Nucleus accumbens (tissue), 56 donors: ENCODE measurements at places on chromosomes 6 and 20.
A peak's percentile ranks its signal among the peaks of the same experiment; 100 is the strongest.

- peak; percentile 83 for DNase-seq
Observed at GRCh38 chr6:97669191-97670031, 386.4 kb upstream of the MMS22L start.

DNA sequence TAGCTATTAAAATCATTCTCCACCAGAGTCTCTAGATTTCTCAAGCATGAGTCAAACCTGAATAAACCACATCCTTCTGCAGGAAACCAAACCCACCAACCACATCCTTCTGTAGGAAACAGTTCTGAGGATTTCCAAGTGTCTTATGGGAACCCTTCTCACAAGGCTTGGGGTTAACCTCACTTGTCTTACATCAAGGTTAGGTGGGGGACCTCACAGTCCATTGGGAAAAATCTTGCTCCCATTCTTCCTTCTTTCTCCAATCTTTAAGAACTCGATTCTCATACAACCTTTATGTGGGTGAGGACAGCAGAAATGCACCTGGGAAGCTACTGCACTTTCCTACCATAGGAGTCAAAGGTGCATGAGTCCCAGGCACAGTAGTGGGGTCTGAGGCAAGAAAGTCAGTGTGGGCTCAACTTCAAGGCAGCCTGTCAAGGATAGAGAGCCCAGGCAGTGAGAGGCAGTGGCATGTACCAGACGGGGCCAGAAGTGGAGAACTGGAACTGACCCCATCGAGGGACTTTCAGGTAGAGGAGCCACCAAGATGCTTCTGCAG lies 114.5 kb downstream of the SLC22A3 start:
- no peak for DNase-seq

GRCh38 chr6:4647414-4648365 lies 128.5 kb upstream of the CDYL start:
- peak; percentile 64 for DNase-seq

- no peak for DNase-seq
Observed at GRCh38 chr20:62823688-62824475, 7.0 kb downstream of the COL9A3 start.

- DNase-seq: no peak
Observed at GRCh38 chr6:626236-626635, 30.7 kb downstream of the HUS1B start.

- no peak for DNase-seq
Observed at GRCh38 chr6:170006900-170007467, 255.6 kb downstream of the ERMARD start.

- DNase-seq: no peak
Observed at GRCh38 chr20:8117636-8118035, 14.4 kb upstream of the PLCB1 start.

- no peak for DNase-seq
Observed at GRCh38 chr6:43171707-43172103, 636 bp downstream of the SRF start.

DNA sequence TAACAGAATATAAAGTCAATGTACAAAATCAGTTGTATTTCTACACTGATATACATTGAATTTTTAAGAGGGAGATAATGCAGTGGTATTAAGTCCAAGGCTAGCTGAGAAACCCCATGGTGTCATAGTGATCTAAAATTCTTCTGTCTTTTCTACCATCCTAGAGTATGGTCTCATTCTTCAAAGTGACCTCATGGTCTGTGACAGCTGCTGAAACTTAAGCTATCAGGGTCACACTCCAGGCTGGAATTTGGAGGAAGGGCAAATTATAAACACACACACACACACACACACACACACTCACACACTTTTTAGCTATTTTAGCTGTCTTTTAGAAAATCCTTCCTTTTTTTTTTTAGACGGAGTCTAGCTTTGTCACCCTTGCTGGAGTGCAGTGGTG lies 47.3 kb upstream of the DYNLRB1 start:
- no peak for DNase-seq

DNA sequence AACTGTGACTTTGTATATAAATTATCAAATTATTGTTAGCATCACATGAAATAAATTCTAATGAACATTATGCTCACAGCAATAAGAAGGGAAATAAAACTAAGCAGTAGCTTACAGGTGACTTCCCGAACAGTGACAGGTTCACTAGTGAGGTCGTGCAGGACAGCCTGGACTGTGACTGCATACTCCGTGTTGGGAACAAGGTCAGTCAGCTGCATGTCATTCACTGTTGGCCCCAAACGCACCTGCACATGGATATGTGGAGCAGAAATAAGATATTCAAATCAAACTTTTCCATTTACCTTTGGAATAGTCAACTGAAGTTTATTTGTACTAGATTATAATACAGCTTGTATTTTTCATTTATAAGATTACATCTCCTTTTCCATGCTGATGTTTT lies 60.6 kb downstream of the COL12A1 start:
- DNase-seq: no peak

DNA sequence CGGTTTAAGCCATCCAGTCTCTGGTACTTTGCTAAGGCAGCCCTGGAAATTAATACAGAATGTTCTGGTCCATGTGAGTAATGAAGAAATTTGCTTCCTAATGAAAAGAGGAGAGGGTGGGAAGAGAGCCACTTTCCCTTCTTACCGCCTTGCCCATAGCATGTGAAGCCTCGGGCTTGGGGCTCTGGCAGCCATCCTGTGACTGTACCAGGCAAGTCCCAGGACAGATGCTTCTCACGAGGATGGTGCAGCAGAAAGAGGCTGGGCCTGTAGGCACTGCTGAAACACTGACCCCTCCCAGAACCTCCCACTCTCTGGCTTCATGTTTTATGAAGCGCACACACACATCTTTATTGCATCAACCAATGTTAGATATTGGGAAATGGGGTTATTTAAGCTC lies 74.8 kb downstream of the IYD start:
- no peak for DNase-seq

- DNase-seq: no peak
Observed at GRCh38 chr20:45416917-45417316, 976 bp downstream of the PIGT start.

DNA sequence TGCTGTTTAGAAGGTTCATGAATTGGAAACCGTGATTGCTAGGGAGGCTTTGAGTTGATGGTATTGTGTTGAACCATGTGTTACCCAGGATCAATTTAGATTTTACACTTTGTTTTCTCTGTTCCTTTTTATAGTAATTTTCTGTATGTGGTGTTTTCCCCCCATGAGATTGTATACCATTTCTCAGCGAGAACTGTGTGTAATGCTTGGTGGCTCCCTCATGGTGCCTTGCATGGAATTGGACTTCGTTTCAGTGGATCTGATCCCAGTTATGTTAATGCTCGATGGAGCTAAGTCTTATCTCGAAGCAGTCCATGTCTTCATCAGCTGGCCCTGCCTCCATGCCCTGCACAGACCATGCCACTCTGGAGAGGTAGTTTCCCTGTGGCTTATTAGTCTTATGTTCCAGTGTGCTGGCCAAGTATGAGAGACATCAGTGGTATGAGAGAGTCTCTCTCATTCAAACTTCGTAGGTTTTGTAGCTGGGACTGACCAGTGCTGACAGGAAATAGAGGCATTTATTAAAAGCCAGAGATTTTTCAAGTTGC lies 18.7 kb downstream of the PTPN1 start:
- DNase-seq: no peak

- DNase-seq: no peak
Observed at GRCh38 chr6:145498425-145498824, 236.9 kb downstream of the EPM2A start.

- DNase-seq: no peak
Observed at GRCh38 chr6:152478377-152479010, 158.7 kb downstream of the SYNE1 start.

- DNase-seq: no peak
Observed at GRCh38 chr6:36615018-36615761, 21.0 kb downstream of the SRSF3 start.

GRCh38 chr6:33073431-33073871 lies at the start of gene HLA-DPA1:
TSS of gene HLA-DPA1 (minus strand) at chr6:33073649.
- no peak for DNase-seq

DNA sequence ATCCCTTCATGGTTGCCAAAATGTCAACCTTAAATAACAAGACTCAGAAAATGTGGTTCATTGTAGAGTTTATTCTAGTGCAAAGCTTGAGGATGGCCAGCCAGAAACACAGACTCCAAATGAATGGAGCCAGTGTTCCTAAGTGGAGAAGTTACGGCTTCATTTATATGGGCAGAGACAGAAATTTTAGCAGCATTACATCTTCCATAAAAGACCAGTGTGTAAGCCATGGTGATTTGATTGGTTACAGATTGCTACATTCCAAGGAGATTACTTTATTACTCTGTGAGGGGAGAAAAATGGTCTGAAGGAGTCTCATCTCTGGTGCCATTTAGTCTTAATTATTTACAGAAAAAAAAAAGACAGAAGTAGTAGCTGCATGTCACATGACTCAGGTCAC lies 97.8 kb downstream of the OTOR start:
- DNase-seq: no peak

DNA sequence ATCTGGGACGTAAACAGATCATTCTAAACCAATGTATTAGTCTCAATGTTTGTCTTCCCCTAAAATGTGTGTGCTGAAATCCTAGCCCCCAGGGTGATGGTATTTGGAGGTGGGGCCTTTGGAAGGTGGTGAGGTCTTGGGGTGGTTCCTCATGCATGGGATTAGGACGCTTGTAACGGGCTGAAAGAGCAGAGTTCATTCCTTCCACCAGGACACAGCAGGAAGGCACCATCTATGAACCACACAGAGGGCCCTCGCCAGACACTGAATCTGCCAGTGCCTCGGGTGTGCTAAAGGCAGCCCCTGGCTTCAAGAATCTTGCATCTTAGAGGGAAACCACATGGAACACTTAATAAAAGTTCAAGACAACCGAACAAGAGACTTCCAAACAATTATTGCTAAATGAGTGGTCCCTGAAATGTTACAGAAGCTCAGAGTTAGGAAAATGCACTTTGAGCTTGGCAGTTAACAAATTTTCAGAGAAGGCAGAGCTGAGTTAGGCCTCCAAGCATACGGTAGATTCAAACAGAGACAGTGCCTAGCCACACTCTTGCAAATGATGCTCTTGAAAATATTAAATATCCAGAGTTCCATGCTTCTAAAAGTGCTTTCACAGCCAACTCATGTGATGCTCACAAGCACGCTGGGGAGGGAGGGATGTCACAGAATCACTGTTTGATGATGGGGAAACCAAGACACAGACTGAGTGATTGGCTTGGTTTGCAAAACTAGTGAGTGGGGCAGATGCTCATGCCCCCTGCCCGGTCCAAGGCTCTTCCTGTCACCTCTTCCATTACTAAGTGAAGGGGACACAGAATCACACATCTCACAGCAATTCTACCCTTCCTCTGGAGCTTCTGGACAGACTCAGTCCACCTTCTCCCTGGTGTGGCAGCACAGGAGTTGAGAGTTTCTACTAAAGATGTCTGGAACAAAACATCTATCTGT lies 27.4 kb downstream of the TBC1D7 start:
- DNase-seq: no peak

GRCh38 chr6:1477432-1478090 lies 88.2 kb downstream of the FOXF2 start:
- no peak for DNase-seq

GRCh38 chr20:4794846-4795245 lies 73.1 kb downstream of the PRND start:
- DNase-seq: no peak

DNA sequence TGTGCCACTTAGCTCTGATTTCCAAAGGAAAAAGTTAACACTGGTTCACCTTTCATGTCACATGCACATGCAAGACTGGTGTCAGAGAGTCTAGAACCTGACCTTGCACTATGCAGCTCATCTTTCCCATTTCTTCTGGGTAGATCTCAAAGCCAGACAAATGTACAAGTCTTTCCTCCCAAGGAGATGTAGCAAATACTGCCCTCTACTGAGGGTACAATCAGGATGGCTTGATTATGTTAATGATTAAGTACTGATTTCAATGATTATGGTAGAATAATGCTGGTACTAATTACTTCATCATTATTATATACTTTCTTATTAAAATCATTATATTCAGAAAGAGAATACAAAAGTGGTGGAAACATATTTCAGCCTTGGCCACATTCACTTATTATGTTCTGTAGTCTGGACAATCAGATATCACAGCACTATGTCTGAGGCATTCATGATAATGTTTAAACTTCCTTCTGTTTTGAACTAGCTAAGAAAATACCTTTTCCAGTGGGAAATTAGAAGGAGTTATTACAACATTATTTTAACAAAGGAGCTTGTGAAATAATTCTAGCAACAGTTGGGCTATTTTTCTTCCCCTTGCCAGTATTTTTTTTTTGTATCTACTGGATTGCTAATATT lies 68.5 kb upstream of the FOXO3 start:
- no peak for DNase-seq

DNA sequence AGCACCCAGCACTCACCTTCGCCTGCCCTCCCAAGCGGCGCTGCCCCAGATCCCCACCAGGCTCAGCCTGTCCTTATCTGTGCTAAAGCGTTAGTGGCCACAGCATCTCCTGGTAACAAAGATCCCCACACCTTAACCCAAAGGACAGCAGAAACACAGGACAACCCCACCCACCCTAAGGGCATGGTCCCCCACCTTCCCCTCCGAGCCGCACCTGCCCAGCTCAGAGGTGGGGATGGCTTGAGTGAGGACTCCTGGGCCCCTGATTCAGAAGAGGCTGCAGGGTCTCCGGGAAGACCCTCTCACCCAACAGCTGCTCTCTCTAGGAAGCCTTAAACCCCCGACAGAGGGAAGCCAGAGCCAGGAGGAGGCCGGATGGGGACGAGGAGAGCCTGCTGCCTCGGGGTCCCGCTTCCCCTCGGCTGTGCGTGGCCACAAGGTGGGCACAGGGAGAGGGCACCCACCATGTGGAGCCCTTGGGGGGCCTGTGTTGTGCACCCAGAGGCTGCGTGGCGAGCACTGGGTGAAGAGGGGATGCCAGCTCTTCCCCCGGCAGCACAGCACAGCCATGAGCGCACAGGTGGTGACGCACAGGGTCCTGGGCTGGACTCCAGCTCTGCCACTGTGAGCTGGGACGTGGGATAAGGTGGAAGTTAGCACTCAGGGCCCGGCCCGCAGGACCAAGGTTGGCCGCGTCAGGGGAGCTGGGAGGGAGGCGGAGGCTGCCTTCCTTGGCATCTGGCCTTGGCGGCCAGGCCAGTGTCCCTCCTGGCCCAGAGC lies 31.9 kb upstream of the MRGBP start:
- no peak for DNase-seq

GRCh38 chr6:6006428-6007365 lies at the start of gene NRN1:
TSS of gene NRN1 (minus strand) at chr6:6006925. CDS start at chr6:6006749, 176 bp downstream.
- DNase-seq: no peak

DNA sequence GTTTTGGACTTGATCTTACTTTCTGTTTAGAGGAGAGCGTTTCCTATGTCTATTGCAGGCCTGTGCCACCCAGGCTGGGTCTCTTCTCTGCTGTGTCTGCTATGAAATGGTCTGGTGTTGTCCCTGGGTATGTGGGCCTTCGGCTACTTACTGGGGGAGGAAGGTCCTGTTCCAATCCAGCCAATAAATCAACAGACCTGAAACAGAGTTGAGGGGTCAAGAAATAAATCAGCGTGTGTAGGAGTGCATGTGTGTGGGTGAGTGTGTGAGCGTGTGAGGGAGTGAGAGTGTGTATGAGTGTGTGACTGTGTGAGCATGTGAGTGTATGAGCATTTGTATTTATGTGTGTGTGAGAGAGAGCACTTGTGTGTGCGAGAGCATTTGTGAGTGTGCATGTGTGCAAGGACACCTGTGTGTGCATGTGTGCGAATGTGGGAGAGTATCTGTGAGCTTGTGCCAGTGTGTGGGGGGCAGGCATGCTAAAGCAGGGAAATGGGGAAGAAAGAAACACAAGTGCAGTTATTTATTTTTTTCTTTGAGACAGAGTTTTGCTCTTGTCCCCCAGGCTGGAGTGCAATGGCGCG lies 86.3 kb upstream of the PMEPA1 start:
- DNase-seq: no peak
